RWPE1 (cell line): ENCODE measurements at places on chromosomes 6 and 20.

GRCh38 chr20:32709632-32710121 lies 33.6 kb downstream of the COMMD7 start:
- DNase-seq, result no peak

- no peak for DNase-seq
Measured at GRCh38 chr6:158718461-158719046, 68.7 kb downstream of the SYTL3 start.

DNA sequence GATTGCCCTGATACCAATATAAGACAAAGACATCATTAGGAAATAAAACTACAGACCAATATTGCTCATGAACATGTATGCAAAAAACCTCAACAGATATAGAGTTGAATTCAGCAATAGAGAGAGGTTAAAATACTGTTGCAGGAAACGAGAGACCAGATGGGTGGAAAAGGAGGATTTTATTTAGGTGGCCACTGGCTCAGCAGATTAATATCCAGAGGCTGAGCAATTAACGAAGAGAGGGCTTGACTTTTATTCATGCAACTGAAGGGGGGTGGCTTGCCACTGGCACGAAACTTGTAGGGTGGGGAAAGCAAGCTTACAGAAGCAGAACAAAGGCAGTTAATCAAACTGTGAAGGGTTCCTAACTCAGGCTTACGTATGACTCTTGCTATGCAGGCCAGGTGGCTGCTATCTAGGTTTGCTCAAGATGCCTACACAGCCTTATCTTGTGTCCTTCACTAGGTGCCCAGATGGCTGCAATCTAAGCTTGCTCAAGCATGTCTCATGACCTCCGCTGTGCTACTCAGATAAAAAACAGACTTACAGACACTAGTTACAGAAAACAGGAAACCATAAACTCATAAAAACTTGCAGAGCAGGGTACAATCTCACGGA lies 126.4 kb downstream of the MMUT start:
- no peak for DNase-seq

DNA sequence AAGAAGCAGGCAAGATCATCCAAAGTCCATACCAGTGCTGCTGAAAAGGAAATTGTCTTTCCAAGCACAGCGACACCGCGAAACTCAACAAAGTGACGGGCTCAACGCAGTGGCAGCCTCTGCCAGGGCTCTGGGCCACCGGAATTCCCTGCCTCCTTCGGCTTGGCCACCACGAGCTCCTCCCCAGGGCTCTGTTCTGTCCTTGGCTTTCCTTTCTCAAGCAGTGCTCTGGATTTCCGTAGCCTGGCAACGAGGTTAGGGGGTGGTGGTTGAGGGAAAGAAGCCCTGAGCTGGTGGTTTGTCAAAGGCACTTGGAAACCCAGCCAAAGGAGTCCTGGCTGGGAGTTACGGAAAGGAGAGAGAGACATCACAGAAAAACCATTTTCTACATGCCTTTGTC lies 31.2 kb downstream of the PRR18 start:
- no peak for DNase-seq

GRCh38 chr6:149234051-149234962 lies 83.2 kb upstream of the TAB2 start:
- peak; percentile 67 for DNase-seq

DNA sequence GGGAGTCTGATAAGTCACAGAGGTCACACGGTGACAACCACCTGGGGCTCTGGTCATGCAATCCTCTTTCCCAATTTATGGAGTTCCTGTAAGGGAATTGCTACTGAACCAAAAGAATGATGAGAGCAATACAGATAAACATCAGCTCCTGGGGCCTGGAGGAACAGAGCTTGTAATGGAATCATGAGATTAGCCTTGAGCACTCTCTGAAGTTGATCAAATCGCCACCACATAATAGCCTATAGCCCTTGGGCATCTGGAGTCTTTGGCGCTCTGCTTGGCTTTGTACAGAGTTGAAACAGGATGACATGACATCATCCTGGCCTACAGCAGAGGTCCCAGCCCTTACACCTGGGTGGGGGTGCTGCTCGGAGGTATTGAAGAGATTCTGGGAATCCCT lies 154.3 kb upstream of the DTNBP1 start:
- no peak for DNase-seq

GRCh38 chr6:11774426-11774825 lies 4.2 kb downstream of the ADTRP start:
- DNase-seq, result no peak

DNA sequence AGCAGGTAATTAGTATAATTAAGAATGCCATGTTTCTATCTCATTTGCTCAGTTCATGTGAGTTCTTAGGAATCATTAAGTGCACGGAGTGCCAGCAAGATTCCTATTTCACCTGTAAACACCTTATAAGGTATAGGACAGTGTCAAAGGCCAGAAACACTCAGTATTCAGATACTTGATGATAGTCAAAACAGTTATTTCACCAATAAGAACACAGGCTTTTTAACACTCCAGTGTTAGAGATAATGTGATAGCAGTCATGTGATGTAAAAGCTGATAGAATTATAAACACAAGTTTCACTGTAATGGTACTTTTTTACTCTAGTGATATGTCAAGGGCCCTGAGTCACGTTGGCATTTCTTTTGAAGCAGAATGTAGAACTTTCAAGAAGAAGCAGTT lies at the start of gene GPRC6A:
TSS of gene GPRC6A (minus strand) at position 101 of the 400 bp plus-strand sequence. CDS start at position 31, 70 bp downstream.
- no peak for DNase-seq

DNA sequence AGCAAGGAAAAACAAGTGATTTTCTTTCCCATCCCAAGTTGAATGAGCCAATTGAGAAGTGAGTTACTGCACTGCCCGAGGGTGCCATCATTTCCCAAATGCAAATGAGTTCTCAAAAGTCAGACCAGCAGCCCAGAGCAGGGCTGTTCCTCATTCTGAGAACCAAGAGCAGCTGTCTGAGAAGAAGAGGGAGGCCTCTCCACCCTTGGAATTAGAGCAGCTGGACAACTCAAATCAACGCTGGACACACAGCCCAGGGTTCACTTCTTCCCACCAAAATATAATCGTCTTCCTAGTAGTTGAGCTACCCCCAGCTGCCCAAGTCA lies 4.6 kb upstream of the PREX1 start:
- DNase-seq, result no peak

GRCh38 chr20:58571693-58572427 lies 56.7 kb upstream of the APCDD1L start:
- DNase-seq, result no peak

GRCh38 chr6:120945905-120946594 lies 388.2 kb downstream of the TBC1D32 start:
- DNase-seq, result no peak

- DNase-seq, result no peak
Measured at GRCh38 chr6:90485635-90486277, 101.1 kb downstream of the MAP3K7 start.

DNA sequence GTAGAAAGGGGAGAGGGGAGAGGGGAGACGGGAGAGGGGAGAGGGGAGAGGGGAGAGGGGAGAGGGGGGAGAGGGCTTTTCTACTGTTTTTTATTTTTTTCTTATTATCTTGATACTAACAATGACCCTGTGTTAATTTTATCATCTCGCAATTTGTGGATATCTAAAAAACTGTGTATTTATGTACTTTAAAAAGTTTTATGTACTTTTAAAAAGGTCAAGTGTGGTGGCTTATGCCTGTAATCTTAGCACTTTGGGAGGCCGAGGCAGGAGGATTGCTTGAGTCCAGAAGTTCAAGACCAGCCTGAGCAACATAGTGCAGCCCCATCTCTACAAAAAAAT lies 5.5 kb upstream of the PRIM2 start:
- DNase-seq, result no peak

GRCh38 chr6:52190409-52190808 lies 4.2 kb downstream of the IL17A start:
- DNase-seq, result no peak

- no peak for DNase-seq
Measured at GRCh38 chr6:105135907-105136430, 43.8 kb downstream of the POPDC3 start.

- DNase-seq, result peak; percentile 61
Measured at GRCh38 chr6:36933102-36933501, 21.4 kb upstream of the PI16 start.

GRCh38 chr6:12232339-12232738 lies 57.8 kb upstream of the EDN1 start:
- no peak for DNase-seq

GRCh38 chr6:7165890-7166267 lies 58.1 kb downstream of the RREB1 start:
- DNase-seq, result no peak

GRCh38 chr20:25750765-25751696 lies 54.4 kb upstream of the ZNF337 start:
- DNase-seq, result peak; percentile 73

GRCh38 chr6:24788031-24788665 lies 10.6 kb downstream of the ARMH2 start:
- no peak for DNase-seq

DNA sequence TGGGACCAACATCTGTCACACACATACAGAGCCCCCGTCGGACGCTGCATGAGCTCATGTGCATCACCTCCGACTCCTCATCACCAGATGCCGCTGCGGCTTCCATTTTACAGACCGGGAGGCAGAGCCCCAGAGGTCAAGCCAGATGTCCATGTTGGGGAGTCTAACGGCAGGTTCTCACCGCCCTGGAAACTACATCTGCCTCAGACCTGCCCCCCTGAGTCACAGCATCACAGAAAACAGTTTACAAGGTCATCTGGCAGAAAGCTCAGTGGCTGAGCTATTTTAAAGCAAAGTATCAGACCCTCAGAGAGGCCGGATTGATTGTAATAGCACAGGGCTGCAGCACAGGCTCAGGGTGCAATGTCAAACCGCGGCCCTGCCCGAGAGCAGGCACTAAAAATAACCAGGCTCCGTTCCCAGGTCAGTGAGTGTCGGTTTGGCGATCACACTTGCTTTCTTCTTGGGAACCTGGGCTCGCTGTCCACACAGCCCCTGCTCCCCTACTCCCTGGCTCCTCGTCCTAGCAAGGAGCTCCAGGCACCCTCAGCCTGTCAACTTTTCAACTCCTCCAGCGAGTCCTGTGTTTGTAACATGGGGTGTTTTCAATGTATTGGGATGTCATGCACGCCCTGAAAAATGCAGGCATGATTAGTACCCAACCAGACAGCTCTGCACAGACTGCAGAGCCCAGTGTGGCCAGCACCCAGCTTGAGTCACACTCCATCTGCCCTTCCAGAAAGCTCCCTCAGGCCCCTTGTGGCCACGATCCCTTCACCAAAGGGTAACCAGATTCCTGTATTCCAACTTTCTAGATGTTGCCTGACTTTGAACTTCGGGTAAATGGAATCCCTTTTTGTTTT lies 264.5 kb downstream of the CDH4 start:
- DNase-seq, result no peak

DNA sequence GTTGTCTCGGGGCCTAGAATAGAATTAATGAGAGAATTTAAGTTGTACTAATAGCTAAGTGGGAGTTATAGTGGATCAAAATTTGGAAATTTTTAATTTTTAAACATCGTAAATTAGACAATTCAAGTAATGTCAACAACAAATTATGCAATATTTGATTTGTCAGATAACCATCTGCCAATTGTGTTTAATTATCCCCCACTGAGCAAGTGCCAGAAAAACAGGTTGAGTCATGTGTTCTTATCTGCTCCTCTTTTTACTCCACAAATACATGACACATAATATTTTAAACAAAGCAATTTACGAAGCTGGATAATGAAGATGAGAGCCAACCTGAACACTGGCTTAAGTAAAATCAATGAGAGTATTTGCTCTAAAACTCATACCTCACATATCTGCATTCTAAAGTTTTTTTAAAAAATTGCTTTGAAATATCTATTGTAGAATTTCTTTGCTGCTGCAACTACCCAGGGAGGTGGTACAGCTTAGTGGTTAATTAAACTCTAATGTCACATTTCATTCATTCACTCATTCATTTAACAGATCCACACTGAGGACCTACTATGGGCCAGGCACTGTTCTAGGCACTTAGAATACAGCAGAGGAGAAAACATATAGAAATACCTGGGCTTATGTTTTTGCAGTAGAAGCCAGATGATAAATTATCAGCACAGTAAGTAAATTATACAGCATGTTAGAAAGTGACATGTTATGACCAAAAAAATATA lies 57.1 kb upstream of the MAP7 start:
- no peak for DNase-seq

DNA sequence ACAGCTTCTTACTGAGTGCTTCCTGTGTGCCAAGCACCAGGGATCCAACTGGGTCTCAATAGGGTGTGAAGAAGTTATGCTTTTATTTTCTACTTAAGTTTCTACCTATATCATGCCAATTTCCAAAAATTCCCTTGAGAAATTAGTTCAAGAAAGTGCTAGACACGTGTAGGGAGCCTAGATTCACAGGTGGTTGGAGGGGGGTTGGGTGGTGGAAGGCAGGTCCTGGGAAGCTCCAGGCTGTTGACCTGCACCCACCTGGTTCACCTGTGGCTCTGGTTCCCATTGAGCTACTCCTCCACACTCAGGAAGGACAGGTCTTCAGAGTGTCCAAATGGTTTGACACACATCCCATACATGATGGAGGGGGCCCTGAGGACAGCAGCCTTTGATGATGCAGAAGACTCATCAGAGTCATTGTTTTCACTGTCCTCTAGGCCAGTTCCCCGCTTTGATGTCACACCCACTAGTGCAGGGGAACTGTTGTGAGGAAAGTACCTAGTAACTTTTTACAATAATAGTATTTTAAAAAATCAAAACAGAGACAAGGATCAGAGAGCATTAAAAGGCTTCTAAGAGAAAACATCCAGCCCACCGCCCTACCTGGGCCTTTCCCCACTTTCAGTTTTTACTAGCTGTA lies 39.8 kb upstream of the MYL9 start:
- no peak for DNase-seq

GRCh38 chr20:10714236-10714975 lies 40.6 kb upstream of the JAG1 start:
- DNase-seq, result no peak

DNA sequence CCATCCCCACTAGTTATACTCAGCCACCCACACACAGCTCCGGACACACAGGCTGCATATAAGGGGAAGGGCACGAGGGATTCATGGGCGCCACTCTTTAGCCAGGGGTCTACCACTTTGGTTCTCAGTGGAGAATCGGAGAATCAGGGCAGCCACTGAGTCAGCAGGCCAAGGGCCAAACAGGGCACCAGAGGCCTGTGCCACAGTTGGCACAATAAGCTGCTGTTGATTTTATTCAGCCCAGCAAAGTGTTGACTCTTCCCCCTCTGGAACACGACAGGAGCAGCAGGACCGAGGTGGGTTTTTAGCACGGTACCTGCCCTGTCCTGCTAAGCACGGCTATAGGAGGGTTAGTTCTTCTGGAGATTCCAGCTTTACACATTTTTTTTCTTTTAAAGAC lies 48.3 kb downstream of the GJA10 start:
- DNase-seq, result no peak

DNA sequence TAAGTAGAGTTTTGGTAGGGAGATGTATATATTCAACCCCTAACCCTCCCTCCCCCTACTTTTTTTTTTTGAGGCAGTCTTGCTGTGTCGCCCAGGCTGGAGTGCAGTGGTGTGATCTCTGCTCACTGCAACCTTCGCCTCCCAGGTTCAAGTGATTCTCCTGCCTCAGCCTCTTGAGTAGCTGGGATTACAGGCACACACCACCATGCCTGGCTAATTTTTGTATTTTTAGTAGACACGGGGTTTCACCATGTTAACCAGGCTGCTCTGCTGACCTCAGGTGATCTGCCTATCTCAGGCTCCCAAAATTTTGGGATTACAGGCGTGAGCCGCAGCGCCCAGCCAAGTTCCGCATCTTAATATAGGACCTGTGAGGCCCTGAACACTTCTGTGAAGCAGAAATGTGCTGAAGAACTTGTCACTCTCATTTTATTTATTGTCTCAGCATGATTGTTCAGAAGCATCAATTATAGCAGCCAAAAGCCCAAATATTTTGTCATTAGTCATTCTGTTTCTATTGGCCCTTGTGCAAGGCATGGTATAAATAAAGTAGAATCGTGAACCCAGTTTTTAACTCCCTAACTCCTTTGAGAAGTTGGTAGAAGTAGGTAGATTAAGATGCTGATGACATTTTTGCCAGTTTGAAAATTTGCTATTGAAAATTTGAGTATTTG lies 19.4 kb downstream of the DSTN start:
- DNase-seq, result no peak
